ENCODE measurements at places on chromosomes 2 and 18.

DNA sequence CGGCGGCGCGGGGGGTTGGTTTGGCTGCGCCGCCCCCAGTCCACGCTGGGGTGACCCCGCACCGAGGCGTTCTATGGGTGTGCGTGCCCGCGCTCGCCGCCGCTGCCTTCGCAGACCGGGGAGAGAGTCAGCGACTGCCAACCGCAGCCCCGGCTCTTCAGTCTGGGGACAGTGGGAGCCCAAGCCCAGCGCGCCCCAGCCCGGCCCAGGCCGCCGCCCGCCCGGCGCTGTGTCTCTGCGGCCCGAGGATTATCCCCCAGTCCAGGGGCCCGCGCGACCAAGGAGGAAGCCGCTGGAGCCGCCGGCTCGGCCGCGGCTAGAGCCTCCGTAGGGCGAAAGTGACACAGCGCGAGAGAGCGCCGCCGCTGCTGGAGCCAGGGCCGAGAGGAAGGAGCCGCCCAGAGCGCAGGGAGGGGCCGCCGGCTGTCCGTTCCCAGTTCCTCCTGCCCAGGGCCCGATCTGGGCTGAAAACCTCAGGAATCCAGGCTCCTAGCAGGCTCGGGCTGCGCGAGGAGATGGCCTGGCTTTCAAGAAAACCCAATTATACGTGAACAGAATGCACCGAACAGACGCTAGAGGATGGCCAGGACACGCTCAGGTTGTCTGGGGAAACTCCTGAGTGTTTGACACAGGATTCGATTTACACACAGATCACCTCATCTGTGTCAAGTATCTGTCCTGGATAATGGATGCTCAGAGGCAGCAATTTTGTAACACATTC lies 2.4 kb downstream of the CTIF start:
- peak; percentile 65 for DNase-seq

DNA sequence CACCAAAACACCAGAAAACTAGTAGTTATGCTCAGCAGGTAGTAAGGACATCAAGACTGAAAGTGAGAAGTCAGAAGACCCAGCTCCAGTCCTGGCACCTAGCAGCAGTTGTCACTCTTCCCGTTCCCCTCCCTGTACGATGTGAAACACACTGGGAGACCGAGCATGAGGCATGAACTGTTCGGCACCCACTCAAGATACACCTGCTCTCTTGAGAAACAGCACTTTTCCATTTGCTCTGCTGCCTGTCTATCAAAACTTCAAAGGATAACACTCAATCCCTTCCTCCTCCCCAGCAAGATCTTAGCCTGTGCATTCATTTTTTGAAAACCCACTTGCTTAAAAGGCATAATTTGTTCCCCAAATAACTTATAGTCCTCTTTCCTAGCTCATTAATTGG lies 123.9 kb downstream of the PLEKHM3 start:
- DNase-seq, result no peak

GRCh38 chr2:29562319-29562718 lies 359.1 kb downstream of the ALK start:
- DNase-seq, result no peak

DNA sequence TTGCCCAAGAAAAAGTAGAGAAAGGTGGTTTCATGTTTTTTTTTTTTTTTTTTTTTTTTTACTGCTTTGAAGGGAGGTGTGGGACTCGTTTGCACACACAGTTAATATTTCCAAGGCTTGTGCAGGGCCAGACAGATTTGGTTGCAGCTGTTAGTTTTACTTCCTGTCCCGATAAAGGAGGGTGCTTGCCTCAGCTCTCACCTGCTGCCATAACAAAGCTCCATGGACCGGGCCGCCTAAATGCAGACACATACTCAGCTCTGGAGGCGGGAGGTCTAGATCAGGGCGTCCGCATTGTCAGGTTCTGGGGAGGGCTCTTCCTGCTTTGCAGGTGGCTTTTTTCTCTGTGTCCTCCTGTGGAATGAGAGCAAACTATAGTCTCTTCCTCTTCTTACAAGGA lies 69.9 kb downstream of the ODC1 start:
- no peak for DNase-seq

DNA sequence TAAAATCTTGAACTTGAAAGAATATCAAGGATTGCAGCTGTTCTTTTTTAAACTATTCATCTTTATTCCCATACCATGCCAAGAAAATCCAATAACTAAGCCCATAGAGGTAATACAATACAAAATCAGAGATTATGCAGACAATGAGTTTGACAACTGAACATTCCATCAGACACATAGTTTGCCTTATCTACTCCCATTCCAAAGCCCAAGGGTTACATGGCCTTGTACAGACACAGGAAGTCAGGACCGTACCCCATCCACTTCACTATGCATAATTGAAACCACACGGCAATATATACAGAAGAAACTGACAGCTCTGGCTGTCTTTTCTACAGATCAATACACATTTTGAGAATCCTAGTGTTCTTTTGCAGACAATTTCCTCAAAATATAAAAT lies 181.3 kb downstream of the TMX3 start:
- no peak for DNase-seq

Measured in endothelial cell of umbilical vein (primary cell).